Stimulated activated CD4-positive, alpha-beta T cell treated with anti-CD3 and anti-CD28 coated beads, Interleukin-1b, Interleukin-23, amount 100 ng/mL, for 4 hours (primary cell): ENCODE measurements at places on chromosomes 3 and 15.

DNA sequence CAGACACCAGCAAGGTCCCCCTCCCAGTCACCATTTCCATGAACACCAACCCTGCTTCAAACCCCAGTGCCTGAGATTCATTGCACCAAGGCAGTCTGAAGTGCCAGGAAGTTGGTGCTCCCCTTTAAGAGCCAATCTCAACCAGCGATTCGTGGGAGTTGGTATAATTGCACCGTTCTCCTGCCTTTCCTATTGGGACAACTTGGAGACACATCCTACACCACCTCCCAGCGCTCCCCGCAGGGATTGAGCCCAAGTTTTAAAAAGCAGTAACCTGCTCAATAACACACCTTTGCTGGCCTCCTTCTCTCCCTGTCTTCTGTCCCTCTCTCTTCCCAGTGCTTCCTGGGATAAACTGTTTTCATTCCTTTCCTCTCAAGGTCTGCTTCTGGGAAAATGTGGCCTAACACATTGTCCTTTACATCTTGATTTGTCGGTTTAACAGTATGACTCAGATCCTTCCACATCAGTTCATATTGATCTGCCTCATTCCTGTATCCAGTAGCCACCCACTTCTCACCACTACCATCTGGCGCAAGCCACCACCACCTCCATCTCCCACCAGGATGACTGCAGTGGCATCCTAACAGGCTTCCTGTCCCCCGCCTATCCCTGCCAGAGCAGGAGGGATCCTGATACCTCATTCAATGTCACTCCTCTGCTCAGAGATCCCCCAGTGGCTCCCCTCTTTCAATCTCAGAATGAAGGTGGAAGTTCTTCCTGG lies 37.8 kb upstream of the HRH1 start:
- DNase-seq: no peak

- no peak for DNase-seq
These were observed 62.9 kb upstream of the RAP2B start for GRCh38 chr3:153099131-153099530.

GRCh38 chr15:58520464-58520863 lies 88.7 kb downstream of the LIPC start:
- DNase-seq: no peak

GRCh38 chr15:101458908-101459578 lies 30.5 kb downstream of the PCSK6 start:
- DNase-seq: no peak

- DNase-seq: no peak
These were observed 96.4 kb upstream of the IL12A start for GRCh38 chr3:159892171-159892795.

DNA sequence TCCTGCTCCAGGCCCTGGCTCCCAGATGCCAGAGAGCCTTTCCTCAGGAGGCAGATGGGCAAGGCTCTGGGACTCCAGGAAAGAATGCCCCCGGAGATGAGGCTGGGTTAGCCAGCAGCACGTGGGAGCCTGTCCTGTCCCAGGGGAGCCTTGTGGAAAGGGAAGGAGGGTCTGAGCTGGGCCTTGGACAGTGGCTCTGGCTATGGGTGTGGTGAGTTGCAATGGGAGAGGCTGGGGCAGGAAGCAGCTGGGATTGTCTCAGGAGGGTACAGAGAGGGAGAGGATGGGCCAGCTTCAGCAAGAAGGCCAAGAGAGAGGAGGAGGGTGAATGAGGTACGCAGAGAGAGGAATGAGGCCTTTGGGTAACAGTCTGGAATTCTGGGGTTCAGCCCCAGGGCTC lies 17.4 kb upstream of the CACNA2D2 start:
- no peak for DNase-seq

- no peak for DNase-seq
These were observed 23.1 kb upstream of the MCCC1 start for GRCh38 chr3:183122257-183122932.

DNA sequence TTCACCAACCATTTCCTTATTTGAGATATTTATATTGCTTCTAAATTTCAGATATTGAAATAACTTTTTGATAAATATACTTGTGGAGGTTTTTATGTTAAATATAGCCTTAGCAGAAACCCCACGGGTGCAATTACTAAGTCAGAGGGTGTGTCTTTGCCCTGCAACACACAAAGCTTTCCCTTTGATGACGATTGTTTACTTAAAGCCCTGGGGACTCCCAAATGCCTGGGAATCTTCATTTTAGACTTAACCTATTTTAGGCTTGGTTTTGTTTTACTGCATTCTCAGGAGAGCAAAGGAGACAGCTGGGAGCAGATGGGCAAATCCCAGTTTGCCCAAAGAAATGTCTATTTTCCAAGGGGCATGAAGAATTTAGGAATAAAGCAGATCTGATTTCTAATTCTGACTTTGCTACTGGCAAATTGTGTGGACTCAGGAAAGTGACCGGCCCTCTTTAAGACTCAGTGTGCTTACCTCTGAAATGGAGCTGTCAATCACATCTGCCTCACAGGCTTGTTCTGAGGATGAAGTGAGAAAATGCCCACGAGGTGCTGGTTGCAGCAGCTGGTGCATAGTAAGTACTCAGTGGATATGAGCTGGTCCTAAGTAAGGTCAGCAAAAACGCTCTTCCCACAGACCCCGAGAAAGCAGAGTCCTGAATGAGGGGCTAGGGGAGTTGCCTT lies 49.3 kb upstream of the CA12 start:
- DNase-seq: no peak

DNA sequence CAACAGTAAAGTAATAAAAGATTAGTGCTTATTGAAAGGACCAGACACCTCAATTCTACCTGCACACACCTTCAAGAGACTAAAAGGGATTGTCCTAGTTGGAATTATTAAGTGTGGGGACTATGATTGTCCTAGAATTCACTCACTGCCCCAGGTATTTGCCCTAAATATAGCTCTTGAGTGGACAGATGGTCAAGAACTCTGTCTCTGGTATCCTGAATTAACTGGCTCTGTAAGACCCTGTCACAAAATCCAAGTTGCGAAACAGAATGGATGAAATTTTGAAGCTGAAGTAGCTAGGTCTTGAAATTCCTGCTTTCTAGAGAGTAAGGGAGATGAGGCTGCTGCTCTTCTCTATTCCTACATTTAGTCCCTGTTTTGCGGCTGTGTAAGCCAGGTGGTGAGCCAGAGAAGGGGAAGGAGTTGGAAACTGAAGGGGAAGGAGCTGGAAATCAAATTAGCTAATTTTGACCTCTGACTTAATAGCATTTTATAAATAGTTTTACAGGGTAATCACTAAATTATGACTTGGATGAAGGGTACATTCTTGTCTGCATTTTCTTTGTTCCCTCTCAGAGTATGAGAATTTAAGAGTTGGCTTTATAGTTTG lies 34.5 kb downstream of the KBTBD12 start:
- no peak for DNase-seq

DNA sequence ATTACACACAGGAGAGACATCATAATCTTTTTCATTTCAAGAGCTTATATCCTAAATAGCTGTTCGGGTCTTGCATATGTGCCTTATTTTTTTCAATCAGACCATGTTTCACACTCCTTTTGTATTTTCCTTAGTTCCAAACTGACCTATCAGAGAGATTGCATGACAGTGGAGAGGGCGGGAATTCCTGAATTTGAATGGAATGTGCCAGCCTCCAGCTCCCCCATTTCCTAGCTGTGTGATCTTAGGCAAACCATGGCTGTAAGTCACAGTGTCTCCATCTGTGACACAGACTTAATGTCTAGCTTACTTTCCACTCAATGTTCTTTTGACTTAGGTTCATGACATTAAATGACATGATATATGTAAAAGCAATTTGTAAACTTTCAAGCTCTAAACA lies 62.0 kb upstream of the CSTA start:
- no peak for DNase-seq

- no peak for DNase-seq
These were observed 362.4 kb upstream of the LRRC3B start for GRCh38 chr3:26260139-26260538.

DNA sequence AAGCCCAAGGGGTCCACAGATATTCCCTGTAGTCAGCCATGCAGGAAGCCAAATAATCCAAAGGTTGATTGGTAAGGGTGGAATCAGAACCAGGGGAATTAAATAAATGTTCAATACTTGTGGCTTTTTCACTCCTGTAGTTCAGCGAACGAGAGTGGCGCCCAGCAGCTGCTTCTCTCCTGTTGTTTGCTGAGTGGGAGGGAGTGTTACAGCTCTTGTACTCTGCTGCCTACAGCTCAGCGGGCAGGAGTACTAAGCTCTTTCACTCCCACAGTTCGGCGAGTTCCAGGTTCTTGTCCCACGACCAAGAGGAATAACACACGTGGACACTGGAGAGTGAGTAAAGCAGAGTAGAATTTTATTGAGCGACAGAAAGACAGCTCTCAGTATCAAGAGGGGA lies 105.9 kb downstream of the MOBP start:
- no peak for DNase-seq

- no peak for DNase-seq
These were observed 118.5 kb downstream of the SEC22A start for GRCh38 chr3:123320221-123320620.

- no peak for DNase-seq
These were observed at the start of gene CMTM7 for GRCh38 chr3:32391643-32392535. TSS of gene CMTM7 (plus strand) at chr3:32391853. CDS start at chr3:32391907, 54 bp downstream.

GRCh38 chr3:142645236-142645793 lies 49.1 kb downstream of the PLS1 start:
- DNase-seq: no peak

GRCh38 chr3:20047341-20047779 lies 7.1 kb downstream of the KAT2B start:
- DNase-seq: no peak

GRCh38 chr3:42085641-42086376 lies 5.3 kb upstream of the TRAK1 start:
- DNase-seq: no peak

- no peak for DNase-seq
These were observed 39.8 kb downstream of the TBL1XR1 start for GRCh38 chr3:177157492-177157891.

DNA sequence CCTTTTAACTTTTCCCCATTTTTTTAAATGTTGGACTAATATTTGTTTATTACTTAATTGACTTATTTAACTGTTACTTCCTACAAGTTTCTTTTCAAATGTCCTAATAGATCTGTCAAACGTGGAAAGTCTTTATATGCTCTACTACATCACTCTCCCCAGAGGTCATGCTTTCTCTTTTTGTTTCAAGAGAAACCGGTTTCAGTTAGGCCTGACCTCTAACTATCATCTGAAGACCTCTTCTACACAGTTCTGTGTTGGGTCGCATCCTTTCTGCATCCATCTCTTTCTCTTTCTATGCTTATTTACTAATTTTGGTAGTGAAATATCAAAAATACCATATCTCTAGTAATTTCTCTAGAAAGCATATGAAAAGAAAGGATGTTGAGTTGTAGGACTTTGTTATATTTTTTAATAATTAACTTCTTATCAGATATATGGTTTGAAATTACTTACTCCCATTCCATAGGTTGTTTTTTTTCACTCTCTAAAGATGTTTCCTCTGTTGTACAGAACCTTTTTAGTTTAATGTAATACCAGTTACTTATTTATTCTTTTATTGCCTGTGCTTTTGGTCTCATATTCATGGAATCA lies 781.2 kb upstream of the ARPP21 start:
- no peak for DNase-seq

- no peak for DNase-seq
These were observed 126.8 kb upstream of the ARHGEF3 start for GRCh38 chr3:56928379-56929068.

DNA sequence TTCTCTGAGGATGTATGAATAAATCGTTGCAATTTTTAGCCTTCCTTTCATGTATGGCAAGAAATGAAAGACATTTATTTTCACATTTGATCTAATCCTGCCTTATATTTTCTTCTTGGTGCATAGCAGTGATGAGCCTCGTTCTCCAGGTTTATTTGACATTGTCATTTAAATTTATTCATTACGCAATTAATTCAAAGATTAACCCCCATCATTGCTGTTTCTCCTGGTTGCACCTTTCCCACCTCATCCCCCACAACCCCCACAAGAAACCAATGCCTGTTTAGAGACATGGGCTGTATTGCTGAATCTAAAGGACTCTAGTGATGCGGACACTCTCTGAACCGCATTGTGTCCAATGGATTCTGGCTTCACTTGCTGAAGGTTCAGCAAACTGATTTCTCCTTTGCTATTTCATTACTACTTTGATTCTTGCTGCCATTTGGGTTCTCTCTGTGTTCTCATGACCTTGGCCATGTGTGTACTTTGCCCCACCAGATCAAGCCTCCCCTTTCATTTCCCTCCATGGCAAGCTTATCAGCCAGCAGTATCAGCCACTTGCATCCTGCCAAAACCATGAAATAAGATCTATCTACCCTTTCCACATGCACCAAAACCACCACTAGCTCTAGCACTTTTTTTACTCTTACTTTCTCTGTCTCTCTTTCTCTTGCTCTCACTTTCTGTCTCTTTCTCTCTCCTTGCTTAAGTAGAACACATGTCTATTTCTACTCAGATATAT lies 382.7 kb downstream of the GBE1 start:
- DNase-seq: no peak

- no peak for DNase-seq
These were observed 7.6 kb upstream of the ISL2 start for GRCh38 chr15:76328958-76329357.

- peak; percentile 69 for DNase-seq
These were observed at the start of gene ZMYND10 for GRCh38 chr3:50345586-50346234. TSS of gene ZMYND10 (minus strand) at chr3:50345732. CDS start at chr3:50345579, 153 bp downstream.

DNA sequence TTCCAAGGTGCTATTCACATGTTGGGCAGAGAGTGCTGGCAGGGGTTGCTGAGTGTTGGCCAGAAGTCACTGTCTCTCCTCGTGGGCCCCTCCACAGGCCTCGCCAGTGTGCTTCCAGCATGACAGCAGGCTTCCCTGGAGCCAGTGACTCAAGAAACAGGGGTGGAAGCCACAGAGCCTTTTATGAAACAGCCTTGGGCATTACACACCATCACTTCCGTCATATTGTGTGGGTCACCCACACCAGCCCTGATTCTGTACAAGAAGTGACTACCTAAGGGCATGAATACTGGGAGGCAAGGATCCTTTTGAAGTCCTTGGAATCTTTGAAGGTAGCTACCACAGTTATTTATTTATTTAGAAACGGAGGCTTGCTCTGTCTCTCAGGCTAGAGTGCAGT lies 177.6 kb upstream of the UBE3A start:
- DNase-seq: no peak

- DNase-seq: no peak
These were observed 12.2 kb upstream of the VIPR1 start for GRCh38 chr3:42490243-42490642.

- no peak for DNase-seq
These were observed at the start of the genes DUOX2 and DUOXA2 for GRCh38 chr15:45114076-45114750. TSS of gene DUOX2 (minus strand) at chr15:45114172. CDS start at chr15:45113411, 761 bp downstream. TSS of gene DUOXA2 (plus strand) at chr15:45114326. CDS start at chr15:45114606, 280 bp downstream.

DNA sequence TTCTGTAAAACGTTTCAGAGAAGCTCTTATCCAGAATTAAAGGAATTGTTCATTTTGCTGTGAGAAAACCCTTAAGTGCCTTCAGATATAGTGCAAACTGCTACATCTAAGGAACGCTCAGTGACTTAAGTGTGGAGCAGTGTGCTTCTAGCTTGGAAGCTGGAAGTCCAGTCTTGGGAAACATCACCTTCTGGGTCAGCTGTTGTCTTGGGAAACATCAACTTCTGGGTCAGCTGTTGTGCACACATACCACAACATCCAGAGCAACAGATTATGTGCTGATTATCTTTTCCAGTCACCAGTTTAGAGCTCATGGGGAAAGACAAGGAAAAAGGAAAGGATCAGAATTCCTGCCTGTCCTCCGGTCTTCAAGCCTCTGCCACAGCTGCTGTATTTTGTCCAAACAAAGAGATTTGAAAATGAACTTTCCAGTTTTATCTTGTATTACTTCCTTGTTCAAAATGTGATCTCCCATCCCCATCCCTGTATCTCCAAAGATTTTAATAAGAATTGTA lies 713.6 kb downstream of the NSUN3 start:
- DNase-seq: no peak

GRCh38 chr15:78988361-78988911 lies 43.6 kb upstream of the CTSH start:
- DNase-seq: no peak
